ENCODE measurements at places on chromosomes 6 and 20.

GRCh38 chr6:148760568-148761526, 14.0 kb downstream of the UST start:
- no peak for DNase-seq

GRCh38 chr6:32152769-32153563, 975 bp upstream of the PPT2 start:
- no peak for DNase-seq

GRCh38 chr20:45012682-45013302, 46.5 kb downstream of the STK4 start:
- DNase-seq = no peak

- DNase-seq = no peak
Observed at GRCh38 chr20:60008130-60008808, 50.0 kb downstream of the CDH26 start.

GRCh38 chr6:84500726-84501125, 263.7 kb downstream of the TBX18 start:
- no peak for DNase-seq

DNA sequence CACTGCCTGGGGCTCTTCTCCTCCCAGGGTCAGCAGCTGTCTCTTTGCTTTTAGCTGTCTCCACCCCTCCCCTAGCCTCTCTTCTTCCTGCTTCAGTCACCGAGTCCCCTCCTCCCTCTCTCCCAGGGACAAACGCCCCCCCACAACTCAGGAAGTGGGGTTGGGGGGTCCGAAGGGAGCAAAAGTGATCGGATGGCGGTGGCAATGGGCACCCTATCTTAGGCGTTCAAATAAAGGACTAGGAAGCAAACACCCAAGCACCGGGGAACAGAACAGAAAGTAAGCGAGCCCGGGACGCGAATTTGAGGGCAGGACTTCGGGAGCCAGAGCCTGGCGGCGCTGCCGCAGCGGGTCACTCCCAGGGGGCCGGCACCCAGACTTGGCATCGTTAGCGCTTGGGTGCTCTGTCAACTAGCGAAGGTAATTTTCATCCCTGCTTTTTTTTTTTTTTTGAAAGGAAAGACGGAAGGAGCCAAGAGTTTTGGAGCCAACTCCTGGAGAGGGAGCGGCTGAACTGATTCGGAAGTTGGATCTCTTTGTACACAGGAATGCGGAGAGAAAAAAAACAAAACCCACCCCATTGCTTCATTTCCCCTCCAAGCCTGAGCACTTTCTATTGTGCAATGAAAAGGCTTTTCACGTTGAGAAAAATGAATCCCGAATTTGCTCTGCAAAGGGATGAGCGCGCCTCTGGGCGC, 815 bp upstream of the ITPR3 start:
- DNase-seq = peak; percentile 48

DNA sequence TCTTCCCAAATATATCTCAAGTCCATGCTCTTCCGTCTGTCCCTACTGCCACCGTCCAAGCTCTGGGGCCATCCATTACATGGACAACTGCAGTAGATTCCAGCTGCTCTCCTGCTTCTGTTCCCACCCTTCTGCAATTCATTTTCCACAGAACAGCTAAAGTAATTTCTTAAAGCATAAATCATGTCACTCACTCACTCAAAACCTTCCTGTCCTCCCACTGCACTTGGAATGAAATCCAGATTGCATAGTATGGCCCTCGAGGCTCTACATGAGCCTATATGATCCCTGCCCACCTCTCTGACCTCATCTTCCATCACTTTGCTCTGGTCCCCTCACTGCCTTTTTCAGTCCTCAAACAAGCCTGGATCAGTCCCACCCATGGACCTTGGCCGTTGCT, 10.9 kb downstream of the PHACTR2 start:
- DNase-seq = no peak

- DNase-seq = no peak
Observed at GRCh38 chr20:57475388-57476083, 49.4 kb downstream of the CTCFL start.

- DNase-seq = no peak
Observed at GRCh38 chr6:145225500-145225899, 509.8 kb downstream of the EPM2A start.

- no peak for DNase-seq
Observed at GRCh38 chr20:8764344-8764962, 304.4 kb upstream of the PLCB4 start.

DNA sequence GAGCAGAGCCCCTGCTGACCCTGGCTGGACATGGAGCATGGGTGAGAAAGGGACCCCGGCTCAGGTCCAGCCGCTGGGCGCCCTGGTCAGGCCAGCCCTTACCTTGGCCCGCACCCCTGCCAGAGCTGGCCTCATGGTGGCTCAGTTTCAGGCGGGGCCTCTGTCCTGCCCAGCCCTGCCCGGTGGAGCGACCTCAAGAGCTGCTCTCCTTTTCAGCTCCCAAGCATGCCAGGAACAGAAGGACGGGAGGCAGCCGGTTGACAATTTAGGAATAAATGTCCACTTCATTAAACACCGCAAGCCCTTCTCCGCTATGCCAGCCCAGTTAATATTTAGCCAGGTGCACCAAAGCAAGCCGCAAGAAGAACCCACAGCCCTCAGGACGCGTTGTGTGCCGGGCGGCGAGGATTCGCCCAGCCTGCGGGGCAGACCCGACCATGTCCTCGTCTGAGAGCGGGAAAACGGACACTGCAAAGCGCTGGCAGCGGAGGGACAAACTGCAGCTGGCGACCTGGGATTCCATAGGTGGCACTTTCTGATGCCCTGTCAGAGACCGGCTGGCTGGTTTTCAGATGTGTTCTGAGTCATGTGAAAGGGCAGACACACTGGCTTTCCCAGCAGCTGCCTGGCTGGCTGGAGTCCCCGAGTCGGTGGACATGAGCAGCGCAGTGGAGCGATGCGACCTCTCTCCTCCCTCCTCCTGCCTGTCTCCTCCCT, 221.9 kb downstream of the TTLL2 start:
- DNase-seq = no peak

DNA sequence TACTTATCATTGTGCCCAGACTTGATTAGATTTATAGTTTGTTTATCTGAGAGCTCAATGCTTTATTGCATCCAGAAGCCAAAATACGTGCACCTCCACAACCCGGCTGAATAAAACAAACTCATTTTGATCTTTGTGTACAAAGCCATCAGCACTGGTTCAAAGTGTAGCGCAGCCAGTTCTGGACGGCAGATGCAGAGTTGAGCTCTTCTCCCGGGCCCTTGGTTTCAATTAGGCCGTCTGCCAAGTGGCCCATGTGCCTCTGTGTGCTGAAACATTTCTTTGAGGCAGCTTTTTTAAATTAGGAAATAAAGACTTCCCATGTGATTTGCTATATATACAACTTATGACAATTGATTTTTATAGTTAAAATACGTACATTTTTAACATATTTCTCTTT, 96.2 kb upstream of the RSPO3 start:
- no peak for DNase-seq

DNA sequence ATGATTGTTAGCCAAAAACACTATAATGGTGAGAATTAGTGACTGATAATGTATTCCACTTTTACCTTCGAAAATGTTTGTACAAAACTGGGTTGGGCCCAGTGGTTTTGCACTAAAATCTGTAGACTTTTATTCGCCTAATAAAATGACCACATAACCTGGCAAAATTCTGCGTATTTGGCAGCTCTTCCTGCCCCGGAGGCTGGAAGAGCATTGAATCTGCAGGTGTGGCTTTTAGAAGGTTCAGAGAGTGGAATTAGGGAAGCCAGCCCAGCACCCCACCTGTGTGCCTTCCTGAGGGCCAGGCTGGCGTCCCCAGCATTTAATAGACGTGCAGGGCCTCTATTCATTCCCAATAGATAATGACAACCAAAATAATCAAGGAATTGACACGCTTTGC, 256.7 kb downstream of the UST start:
- DNase-seq = no peak

GRCh38 chr20:4116091-4116490, 100.7 kb upstream of the RNF24 start:
- DNase-seq = no peak

DNA sequence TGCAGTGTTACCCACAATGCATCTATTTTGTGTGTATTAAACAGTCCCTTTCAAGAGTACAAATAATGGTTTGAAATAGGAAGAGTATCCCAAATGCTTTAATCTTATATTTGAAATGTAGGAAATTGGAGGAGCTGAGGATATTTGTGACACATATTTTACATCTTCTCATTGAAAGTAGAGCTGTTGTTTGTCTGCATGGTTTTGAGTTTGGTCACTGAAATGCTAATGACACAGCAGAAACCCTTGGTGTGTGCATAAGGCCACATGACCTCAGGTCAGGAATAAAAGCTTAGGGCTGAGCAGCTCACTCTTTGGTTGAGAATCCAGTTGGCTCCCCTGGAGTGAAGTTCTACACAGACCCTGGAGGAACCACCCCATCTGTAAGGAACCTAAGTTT, 49.8 kb downstream of the TPD52L1 start:
- no peak for DNase-seq

GRCh38 chr6:162622572-162622971, 105.0 kb downstream of the PRKN start:
- no peak for DNase-seq

DNA sequence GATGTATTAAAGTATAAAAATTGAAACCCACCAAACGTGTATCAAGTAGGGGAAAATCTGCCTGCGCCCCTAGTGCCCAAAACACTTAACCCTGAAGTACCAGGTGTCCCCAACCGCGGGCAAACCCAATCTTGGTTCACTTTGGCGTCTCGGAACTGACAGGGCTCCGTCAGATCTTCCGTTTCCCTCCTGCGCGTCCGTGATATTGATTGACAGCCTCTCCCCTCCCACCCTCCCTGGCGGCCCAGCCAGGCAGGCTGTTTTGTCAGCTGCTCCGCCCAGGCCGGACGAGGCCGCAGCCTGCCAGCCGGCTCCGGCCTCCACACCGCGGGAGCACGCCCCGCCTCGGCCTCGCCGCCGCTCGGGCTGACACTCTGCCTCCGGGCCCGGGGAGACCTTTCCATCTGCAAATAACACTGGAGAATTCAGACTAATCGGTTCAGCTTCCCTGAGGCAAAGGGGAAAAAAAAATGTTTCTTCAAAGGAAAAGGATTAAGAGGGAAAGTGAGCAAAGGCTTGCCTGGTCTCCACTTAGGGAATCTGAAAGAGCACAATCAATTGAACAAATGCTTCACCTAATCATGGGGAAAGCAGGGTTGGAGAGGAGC, 234.9 kb upstream of the MCHR2 start:
- DNase-seq = peak; percentile 62

DNA sequence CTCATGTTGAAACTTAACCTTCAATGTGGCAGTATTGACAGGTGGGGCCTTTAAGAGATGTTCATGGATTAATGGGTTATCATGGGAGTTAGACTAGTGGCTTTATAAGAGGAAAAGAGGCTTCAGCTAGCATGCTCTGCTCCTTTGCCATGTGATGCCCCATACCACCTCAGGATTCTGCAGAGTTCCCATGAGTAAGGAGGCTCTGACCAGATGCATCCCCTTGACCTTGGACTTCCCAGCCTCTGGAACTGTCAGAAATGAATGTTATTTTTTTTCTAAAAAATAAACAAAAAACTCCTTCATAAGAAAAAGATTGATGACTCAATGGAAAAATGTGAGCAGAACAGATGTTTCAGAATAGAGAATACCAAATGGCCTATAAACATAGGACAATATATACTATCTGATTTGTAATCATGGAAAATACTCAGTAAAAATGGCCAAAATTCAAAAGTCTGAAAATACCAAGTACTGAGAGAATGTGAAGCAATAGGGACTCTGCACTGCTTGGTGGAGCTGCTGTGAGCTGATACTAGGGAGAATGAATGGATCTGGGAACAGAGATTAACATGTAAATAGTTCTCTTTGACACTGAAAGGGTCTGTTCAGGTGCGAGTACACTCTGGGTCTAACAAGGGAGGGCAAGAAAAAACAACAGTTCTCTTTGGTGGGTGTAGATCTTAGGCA, 7.4 kb upstream of the TRIM39 start:
- no peak for DNase-seq

DNA sequence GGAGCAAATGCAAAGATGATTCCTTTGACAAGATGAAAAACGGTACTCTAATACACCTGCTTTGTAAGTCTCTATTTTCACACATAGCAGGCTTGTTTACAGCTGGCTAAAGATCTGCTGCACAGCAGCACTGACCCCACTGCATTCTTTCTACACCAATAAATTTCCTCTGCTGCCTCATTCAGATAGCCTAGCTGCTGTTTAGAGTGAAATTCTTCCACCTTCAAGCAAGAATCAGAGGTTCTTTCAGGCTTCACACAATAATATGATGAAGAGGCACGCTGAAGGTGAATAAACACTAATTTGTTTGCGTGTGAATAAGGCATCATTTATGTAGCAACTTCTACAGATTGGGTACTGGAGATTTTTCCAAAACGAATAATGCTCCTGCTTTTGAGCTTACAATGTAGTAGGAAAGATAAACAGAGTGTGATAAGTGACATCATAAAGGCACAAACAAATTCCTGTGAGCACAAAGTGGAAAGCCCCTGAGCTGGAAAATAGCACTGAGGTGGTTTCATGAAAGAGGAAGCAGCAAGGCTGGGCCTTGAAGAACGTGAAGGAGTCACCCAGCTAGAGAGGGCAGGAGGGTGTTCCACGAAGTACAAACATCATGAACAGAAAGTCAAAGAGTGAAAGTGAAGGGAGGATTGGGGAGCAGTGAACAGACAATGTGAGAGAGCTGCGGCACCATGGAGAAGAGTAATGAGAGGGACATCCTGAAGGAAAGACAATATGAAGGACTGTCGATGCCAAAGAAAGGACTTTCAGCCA, 543.4 kb downstream of the CD83 start:
- no peak for DNase-seq

GRCh38 chr6:39084506-39084905, 30.5 kb downstream of the SAYSD1 start:
- DNase-seq = no peak

DNA sequence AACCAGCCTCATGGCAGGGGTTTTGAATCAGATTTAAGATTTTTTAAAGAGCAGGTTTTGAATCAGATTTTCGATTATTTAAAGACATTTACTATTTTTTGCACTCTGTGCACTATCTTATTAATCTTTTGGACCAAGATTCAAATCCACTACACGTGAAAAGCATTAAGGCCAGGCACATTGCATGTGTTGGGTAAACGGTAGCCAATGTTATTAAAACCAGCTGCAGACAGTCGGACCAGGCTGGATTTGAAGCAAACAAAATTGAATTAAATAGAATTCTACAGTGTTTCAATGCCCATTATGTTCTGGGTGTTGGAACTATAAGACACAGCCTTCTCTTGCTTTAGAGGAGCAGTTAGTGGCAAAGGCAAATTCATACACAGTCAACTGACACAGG, 7.7 kb downstream of the HLA-DOA start:
- no peak for DNase-seq

GRCh38 chr6:112475083-112475482, 128.0 kb downstream of the RFPL4B start:
- DNase-seq = no peak

- DNase-seq = no peak
Observed at GRCh38 chr20:25258828-25259227, 10.9 kb downstream of the PYGB start.

GRCh38 chr6:34018961-34019606, 126.8 kb downstream of the GRM4 start:
- no peak for DNase-seq

GRCh38 chr6:10221178-10221577, 193.7 kb downstream of the TFAP2A start:
- no peak for DNase-seq

- peak; percentile 68 for DNase-seq
Observed at GRCh38 chr6:33410711-33411631, at the start of gene PHF1. Gene PHF1, plus strand, starts transcription at chr6:33411014. Its CDS starts 1,250 bp downstream, at chr6:33412264.

Measured in HuH-7.5 (cell line).